ENCODE measurements at places on chromosomes 12 and 14. TPM values are rescaled to one million over a fixed set of nuclear protein-coding genes. Genes with fewer than 3 reads are reported as not detected.
A peak's percentile ranks its signal among the peaks of the same experiment; 100 is the strongest.

GRCh38 chr14:24365600-24366412 lies 2.2 kb upstream of the NFATC4 start:
- DNase-seq, result peak; percentile 95

DNA sequence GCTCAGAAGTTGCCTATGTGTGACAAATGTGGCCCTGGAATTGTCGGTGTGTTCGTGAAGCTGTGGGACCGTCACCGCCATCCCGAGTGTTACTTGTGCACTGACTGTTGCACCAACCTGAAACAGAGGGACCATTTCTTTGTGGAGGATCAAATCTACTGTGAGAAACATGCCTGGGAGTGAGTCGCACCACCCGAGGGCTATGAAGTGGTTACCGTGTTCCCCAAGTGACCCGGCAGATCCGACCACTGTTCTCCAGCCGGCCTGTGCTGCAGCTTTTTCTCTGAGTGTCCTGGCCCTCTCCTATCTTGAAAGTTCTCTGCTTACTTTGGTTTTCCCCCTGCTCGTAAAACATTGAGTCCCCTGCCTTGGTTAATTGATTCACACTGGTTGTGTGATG lies 65.3 kb downstream of the VCPKMT start:
- DNase-seq, result no peak

DNA sequence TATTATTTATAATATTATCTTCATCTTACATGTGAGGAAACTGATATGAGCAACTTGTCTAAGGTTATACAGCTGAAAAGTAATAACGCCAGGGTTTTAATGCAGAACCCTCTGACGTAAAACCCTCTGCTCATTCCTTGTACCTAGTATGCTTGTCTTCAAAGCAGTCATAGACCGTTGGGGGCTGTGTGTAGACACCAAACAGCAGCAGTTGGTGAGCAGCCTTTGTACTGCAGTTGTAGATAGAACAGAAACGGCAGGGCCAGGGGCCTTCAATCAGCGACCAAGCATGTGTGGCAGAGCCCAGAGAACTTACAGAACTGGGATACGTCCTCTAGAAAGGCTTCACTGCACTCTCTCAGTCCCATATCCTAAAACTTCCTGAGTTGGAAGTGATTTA lies 28.1 kb downstream of the EVL start:
- DNase-seq, result no peak

GRCh38 chr14:70441641-70442040 lies 10.3 kb upstream of the ADAM21 start:
- DNase-seq, result no peak

EIF5 gene
- 274 TPM for total RNA-seq

- no peak for DNase-seq
Observed at GRCh38 chr12:123073292-123073691, 77.6 kb downstream of the PITPNM2 start.

- no peak for DNase-seq
Observed at GRCh38 chr14:69873877-69874780, 5.1 kb upstream of the SMOC1 start.

DNA sequence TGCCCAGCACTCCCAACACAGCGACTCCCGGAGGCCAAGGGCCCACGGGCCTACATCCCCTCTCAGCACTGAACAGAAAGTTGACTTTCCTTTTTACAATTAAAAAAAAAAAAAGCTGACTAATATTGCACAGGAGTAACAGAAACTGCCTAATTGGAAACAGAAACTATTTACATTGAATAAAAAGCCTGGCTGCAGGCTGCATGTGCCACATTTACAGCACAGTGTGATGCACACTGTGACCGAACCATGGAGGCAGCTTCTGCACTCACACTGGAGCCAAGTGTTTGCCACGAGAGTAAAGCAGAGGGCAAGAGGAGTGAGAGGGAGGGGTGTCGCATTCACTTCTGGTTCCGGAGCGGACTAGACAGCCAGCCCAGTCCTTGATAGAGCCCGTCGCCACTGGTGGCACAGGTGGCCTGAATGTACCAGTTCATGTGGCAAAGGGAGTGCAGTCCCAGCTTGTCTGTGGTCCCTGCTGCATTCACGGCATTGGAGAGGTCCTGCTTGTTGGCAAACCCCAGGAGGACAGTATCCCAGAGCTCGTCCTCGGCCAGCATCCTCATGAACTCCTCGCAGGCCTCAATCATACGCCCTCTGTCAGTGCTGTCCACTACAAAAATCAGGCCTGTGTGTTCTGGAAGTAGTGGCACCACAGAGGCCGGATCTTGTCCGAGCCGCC lies 59.2 kb downstream of the SPPL3 start:
- no peak for DNase-seq
